Stimulated activated CD4-positive, alpha-beta T cell treated with anti-CD3 and anti-CD28 coated beads, Interleukin-12 subunit alpha, Interleukin-12 subunit beta, amount 100 ng/mL, for 24 hours (primary cell): ENCODE measurements at places on chromosomes 1 and 21.

DNA sequence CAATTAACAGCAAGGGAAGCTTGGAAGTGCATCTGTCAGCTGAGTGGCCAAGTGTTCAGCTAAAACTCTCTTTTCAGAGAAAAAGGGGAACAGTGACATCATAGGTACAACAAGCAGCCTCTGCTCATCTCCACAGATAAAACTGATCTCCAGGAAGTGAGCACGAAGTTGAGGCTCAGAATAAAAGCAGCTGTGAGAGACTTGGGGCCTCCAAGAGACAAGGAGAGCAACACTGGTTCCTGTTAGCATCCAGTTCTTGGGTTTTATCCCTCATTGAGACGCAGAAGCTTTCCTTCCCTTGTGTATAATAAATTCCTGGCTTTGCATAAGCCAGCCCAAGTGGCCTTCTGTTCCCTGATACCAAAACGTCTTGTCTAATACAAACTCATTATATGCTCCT lies 20.0 kb upstream of the CNN3 start:
- DNase-seq: no peak

- DNase-seq: no peak
Measured at GRCh38 chr1:68140536-68140935, 90.1 kb upstream of the DIRAS3 start.

DNA sequence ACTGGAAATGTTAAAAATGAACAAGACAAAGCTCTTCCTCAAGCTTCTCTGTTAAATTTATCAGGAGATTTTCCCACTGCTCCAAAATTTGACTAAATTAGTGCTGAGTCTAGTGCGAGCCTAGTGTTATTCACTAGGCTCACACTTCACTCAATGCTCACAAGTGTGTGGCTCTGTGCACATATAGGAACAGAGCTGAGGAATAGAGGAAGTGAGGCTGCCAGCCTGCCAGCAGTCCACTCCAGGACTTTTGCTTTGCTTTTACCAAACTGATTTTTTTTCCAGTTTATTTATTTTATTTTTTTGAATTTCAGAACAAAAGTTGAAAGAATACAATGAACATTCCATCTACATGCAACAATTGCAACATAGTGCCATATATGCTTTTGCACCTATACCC lies 87.2 kb downstream of the VAV3 start:
- no peak for DNase-seq

- DNase-seq: no peak
Measured at GRCh38 chr1:10649517-10650201, 146.8 kb downstream of the CASZ1 start.

DNA sequence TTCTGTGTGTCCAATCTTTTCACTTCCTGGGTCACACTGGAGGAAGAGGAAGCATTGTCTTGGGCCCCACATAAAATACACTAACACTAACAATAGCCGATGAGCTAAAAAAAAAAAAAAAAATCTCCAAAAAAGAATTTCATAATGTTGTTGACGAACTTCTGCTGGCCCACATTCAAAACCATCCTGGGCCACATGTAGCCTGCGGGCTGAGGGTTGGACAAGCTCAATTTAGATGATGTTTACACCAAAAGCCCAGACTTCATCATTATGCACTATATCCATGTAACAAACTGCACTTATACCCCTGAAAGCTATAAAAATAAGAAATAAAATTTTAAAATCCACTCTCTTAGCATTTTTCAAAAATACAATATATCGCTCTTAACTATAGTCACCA lies 187.8 kb upstream of the PTBP2 start:
- DNase-seq: no peak

- no peak for DNase-seq
Measured at GRCh38 chr1:239999170-239999569, 92.5 kb upstream of the FMN2 start.

DNA sequence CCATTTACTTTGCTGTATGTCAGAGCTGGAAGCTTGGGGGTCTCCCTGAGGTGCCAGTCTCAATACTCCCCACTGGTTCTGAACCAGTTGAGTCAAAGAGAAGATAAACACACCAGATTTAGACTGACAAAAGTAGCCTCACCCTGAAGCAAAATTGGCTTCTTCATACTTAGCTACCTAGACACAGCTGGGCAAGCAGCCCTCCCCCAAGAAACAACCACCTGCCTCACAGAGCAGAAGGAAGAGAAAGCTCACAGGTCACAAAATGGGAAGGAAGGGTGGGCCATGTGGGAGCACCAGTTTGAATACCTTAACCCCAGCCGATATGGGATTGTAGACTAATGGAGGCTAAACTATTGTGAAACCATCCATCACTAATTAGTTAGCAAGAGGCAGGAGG lies 24.6 kb upstream of the MYSM1 start:
- no peak for DNase-seq

DNA sequence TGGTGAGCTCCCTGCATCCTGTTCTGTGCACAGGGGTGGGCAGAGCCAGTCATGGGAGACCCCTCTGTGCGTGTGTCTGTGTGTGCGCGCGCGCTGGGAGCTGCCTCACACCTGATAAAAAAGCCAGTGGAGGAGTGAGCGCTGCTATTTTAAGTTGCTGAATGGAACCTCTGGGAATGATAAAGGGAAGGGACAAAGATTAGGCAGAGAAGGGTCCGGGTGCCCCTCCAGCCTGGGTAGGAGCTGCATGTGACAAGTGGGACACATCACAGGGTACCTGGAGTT lies 847 bp downstream of the ADORA1 start:
- no peak for DNase-seq

DNA sequence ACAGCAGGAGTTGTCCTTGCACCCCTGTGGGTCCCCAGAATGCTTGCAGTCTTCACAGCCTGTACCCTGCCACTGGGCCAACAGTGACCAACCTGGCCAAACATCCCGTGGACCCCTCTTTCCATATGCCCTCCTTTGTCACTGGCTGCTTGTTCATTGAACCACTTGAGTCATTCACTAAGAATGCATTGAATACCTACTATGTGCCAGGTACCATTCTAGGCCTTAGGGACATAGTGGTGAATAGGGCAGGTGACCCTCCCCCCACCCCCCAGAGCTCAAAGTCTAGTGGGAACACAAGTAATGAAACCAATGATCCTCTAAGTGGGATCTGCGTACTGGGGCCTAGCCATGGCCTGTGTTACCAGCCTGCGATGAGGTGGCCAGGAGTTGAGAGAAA lies 28.2 kb downstream of the PIGP start:
- no peak for DNase-seq

- DNase-seq: no peak
Measured at GRCh38 chr1:183194527-183195141, 8.6 kb downstream of the LAMC2 start.

GRCh38 chr1:212852105-212852688 lies 4.7 kb upstream of the SPATA45 start:
- DNase-seq: no peak

- no peak for DNase-seq
Measured at GRCh38 chr1:160576884-160577283, 2.4 kb downstream of the CD84 start.

- no peak for DNase-seq
Measured at GRCh38 chr1:172480431-172480830, 36.6 kb upstream of the PIGC start.

- DNase-seq: no peak
Measured at GRCh38 chr1:58035523-58035922, 511.0 kb downstream of the OMA1 start.

- DNase-seq: no peak
Measured at GRCh38 chr1:30748098-30748698, 9.4 kb downstream of the LAPTM5 start.

DNA sequence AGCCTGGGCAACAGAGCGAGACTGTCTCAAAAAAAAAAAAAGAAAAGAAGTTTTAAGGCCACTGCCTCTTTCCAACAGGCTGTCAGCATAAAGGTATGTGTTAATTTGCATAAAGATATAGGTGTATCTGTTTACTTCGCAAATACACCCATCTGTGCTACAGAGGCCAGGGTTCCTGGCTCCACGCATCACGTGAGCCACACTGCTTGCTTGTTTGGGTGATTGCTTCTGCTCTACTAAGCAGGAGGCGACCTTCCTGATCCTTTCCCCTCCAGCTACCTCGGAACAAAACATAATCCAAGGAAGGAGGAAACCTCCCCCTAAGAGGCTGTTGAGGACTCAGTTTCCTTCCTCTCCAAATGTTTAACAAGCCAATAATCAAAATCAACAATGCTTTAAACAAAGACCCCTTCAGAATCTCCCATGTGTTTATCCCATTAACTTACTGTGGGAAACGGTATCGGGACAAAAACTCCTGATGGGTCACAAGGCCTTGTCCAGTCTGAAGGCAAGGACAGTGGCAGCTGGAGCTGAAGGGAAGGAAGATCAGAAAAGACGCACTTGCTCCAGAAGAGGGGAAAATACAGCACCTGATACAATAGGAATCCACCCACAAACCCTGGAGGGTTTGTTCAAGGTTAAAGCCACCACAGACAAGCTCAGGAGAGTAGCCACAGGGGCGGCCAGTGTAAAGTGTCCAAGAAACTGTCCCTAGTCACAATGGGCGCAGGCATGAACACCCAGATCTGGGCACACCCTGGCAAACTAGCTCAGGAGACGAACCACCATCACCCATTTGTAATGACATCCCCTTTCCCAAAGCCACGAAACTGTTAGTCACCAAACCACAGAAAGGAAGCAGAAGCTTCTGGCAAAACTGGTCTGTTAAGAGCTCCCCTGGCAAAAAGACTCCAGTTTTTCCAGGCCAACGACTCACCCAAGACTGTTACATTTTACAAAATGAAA lies 17.2 kb downstream of the CTNNBIP1 start:
- DNase-seq: no peak

GRCh38 chr1:10388387-10388715 lies 10.5 kb upstream of the PGD start:
- no peak for DNase-seq

GRCh38 chr1:54224233-54224632 lies 24.3 kb downstream of the MRPL37 start:
- no peak for DNase-seq

DNA sequence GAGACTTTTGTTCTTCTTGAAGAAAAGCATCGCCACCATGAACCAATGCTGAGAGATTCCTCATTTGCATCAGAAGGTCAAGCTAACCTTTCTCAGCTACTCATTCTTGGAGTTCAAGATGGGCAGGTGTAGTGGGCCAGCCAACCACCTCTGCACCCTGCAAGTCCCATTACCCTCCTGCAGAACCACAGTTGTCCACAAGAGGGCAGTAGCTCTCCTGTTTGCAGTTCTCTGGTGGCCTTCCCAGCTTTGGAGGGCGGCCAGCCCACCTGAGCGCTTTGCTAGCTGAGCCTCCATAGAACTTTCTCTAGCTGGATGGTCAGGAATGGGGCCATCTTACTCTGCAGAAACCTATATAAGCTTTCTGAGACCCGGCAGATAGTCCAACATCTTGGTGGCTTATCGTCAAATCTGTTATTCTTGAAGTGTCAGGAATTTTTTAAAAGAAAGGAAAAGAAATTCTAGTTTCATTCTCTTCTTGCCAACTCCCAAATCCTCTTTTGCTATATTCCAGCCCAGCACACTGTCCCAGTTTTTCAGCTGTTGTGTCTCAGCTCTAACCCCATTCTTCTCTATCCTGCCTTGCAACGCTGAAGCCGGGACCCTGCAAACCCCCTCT lies 11.0 kb upstream of the LMX1A start:
- peak; percentile 46 for DNase-seq

GRCh38 chr1:58094221-58094620 lies 452.3 kb downstream of the OMA1 start:
- no peak for DNase-seq

DNA sequence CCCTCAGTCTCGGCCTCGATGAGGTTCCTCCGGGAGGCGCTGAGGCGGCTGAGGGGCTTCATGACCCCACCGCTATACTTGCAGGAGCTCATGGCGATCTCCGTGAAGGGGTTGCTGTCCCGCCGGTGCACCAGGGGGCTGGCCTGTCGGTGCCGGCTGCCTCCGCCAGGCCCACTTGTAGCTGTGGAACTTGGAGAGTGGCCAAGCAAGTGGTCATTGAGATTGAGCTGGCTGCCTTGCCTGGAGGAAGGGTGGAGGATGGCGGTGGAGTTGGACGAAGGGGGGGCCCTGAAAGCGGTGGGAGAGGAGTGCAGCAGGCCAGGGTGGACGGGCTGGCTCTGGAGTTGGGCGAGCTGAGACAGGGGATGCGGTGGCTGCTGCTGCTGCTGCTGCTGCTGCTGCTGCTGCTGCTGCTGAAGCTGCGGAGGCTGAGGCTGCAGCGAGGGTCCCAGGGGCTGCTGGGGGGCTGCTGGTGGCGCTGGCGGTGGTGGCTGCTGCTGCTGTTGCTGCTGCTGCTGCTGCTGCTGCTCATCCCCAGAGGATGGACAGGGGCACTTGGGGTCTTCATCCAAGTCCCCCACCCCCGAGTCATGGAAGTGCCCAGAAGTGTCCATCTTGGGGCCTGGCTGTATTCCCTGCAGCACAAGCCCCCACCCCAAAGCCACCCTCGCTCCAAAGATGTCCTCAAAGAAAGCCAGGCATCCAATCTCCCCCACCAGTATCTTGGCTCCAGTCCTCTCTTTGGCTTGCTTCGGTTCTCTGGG lies 548 bp downstream of the KCNN3 start:
- DNase-seq: no peak

DNA sequence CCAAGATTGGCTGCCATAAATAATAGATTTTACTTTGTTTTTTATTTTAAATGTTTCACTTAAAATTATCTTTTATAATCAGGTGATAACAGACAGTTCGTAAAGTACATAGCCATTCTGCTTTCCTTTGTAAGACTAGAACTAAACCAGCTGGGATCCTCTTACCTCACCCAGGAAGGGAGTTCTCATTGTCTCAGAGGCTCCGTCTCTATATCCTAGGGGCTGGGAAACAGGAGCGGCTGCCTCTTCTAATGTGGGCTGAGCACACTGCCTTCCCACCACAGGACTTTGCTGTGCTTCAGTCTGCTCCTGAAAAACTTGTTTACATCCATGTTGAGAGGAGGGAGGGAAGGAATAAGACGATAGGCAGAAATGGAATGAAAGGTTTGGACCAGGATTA lies 45.6 kb upstream of the PGD start:
- DNase-seq: no peak

DNA sequence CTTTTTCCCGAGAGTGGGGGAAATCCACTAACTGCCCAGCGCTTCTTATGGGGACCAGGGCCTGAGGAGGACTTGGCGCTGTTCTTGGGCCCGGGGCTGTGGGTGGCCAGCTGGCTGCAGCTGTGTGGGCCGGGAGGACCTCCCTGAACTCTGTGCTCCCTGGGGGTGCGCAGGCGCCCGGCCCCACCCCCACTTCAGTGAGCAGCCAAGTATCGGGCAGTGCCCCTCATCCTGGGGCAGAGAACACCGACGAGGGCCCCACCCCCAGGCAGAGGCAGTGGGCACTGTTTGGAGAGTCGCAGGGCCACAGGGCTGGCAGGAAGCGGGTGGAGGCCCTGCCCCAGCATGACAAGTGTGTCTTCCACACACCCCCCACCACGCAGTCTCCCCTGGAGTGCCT lies 32.5 kb upstream of the SLC19A1 start:
- DNase-seq: no peak

GRCh38 chr1:167301355-167301754 lies 80.7 kb downstream of the POU2F1 start:
- DNase-seq: no peak

DNA sequence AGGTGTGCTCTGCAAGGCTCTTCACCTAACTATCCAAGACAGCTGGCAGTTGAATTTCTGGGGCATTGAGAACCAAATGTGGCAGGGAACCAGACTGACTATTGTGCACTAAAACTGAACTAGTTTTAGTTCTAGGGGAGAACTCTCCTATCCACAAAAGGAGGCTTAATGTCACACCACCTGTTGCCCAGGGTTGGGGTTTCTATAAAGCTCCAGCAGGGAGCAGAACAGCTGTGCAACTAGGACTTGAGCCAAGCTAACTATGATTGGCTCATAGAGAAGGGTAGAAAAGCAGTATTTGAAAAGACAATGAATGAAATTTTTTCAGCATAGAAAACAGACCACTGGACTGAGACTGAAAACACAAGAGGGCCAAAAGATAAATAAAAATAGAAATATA lies 53.3 kb upstream of the FGGY start:
- no peak for DNase-seq
